ENCODE measurements at places on chromosomes 5 and 9.

- DNase-seq: no peak
Measured at GRCh38 chr9:104778802-104779201, 14.9 kb downstream of the NIPSNAP3B start.

DNA sequence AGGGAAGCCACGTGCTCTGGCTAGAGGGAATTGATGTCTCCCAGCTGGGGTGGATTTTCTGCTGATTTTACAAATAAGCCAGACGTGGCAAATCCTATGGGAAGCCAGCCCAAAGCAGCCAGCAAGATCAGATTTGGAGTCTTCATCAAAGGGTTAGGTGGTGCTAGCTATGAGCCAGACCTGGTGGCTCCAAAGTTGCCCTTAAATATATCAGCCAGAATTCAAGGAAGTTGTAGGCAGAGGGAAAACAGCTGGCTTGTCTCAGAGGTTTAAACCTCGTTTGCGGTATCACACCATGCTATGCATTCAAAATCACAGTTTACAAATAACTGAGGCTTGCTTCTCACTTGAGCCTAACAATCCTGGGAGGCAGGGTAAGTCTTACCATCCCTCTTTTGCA is 313.2 kb downstream of the MLLT3 start:
- no peak for DNase-seq

GRCh38 chr5:101943784-101944183 is 352.3 kb downstream of the SLCO4C1 start:
- no peak for DNase-seq

- no peak for DNase-seq
Measured at GRCh38 chr9:135139366-135139959, 52.0 kb downstream of the OLFM1 start.

- no peak for DNase-seq
Measured at GRCh38 chr9:70539001-70539400, 124.5 kb upstream of the KLF9 start.

DNA sequence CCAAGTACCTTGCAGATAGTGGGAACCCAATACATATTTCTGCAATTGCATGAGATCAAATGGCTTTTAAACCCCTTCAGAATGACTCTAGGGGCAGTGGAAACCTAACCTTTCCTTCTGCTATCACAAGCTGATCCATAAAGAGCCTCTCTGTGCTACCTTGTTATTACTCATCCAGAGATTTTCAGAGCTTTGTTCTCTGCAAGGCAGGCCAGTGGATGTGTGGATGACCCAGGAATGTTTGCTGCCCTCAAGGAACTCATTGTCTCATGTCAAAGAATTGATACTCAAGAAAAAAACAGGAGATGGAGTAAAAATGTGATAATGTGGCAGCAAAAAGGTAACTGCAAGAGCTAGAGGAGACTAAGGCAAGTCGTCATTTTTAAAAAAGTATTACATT is 164.1 kb downstream of the HMHB1 start:
- no peak for DNase-seq

GRCh38 chr5:39794513-39795210 is 369.9 kb upstream of the DAB2 start:
- DNase-seq: no peak

GRCh38 chr5:140038373-140038957 is 4.6 kb downstream of the NRG2 start:
- no peak for DNase-seq

DNA sequence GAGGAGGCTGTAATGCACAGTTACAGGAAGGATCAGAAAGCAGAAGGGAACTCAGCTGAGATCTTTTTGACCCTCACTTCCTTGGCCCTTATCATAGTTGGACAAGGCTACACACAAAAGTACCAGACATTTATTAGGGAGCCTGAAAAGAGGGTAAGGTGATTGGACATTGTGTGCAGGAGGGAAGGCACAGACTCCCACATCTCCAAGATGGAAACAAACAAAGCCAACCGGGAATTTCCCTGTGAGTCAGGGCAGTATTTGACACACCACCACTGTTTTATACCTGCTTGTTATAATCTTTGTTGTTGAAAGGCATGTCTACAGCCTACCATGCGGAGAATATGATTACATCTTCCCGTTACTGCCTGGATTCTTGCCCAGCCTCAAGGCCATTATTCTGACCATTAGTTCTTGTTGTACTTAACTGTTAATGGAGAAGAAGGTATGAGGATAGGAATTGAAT is 3.0 kb upstream of the CCNG1 start:
- no peak for DNase-seq

GRCh38 chr5:149745212-149745942 is 15.3 kb downstream of the PPARGC1B start:
- DNase-seq: no peak

DNA sequence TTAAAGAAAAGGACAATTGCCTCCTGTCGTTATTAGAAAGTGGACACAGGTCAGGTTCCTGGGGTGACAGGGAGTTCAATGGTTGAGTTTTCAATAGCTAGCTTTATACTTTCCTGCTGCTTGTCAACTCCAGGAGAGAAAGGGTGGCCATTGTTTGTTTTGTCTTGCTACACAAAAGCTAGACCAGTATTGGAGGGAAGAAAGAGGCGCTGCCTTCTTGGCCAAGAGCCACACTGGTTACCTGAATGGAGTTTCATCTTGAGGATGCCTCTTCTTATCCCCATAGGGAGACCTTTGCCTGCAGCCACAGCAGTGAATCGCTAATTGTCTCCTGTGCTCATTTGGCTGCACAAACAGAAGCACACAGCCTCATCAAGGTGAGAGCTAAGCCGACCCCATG is 279.4 kb upstream of the GRIA1 start:
- DNase-seq: no peak

- DNase-seq: no peak
Measured at GRCh38 chr9:106019039-106019680, 324.8 kb downstream of the TMEM38B start.

DNA sequence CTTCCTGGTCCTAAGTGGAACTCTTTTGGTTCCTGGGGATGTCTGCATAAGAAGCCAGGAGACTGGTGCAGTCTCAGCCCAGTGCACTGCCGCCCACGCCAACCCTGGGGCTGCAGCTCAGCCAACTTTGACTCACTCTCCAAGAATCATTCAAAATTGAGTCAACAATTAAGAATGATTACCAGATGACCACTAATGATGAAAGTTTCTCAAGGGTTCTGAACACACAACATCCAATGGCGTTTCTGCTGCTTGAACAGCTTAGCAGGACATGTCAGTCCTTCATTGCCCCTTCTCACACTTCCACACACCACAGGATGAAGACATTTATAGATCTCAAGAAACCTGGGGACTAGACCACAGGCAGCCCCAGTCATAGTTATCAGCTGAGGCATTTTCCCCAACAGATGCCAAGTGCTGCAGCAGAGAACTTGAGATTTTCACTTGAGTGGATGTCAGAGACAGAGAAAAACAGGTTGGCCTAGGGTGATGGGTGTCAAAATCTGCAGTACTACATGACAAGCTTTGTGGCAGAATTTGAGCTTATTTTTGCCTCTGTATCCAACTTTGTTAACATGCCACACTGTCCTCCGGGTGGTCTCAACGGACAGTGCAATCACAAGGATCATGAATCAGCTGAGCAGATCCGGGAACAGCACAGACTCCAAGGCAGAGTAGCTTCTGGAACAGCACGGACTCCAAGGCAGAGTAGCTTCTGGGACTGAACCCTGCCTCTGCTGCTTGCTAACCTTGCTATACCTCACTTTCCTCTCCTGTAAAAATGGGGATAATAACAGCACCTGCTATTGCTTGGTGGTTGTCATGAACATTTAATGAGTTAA is 356.1 kb downstream of the SPOCK1 start:
- no peak for DNase-seq

DNA sequence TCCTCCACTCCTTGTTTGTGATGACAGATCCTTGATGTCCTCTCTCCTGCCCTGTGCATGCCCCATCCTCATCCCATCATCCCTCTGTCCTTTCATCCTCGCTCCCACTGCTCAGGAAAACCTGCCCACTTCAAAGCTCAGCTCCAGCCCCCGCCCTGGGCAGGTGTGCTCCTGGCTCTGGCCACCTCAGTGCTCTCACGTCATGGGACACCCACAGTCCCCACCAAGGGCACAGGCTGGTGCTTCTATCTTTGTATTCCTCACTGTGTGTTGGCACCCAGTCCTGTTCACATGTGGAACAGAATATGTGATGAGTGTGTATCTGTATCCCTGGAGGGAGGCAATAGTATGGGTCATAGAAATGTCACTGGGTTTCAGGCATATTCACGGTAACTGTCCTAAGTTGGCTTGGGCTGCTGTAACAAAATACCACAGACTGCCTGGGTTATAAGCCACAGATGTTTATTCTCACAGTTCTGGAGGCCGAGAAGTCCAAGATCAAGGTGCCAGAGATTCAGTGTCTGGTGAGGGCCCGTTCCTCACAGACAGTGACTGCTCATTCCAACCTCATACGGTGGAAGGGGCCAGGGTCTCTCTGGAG is 13.5 kb downstream of the GFPT2 start:
- no peak for DNase-seq

GRCh38 chr9:121972501-121972981 is 120.6 kb downstream of the TTLL11 start:
- no peak for DNase-seq

DNA sequence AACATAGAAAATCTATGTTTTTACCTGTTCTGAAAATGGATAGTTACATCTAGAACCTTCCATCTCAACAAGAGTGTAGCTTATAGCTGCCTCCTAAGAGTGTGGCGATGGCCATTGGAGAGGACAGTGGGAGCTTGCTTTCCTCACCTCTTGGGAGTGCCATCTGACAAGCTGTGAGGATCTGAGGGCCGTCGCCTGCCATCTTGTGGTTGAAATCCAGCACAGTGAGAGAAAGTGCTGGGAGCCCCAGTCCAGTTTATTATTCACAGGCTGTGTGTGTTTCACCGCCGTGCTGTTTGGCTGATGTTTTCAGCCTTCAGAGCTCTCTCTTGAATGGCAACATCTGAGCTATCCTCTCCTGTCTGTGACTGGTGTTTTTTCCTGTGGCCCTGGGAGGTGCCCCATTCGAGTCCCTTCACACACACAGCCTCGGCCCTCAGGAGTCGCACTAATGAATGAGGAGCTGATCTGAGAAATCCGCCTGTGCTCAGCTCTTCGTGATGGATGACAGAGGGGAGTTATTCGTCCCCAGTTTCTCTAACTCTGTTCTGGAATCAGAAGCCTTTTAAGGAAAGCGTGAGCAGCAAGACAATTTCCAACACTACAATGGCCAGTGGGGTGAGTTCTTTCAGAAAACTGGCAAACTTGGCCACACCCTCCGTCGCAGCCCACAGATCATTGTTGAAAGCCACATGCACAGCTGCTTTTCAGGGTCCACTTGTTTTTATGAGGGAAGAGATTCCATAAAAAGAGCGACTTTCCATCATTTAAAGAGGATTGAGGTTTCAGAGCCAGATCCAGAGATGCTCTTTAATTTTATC is 170.3 kb downstream of the PDZD2 start:
- no peak for DNase-seq

GRCh38 chr5:76691467-76692273 is 24.3 kb upstream of the F2R start:
- no peak for DNase-seq

DNA sequence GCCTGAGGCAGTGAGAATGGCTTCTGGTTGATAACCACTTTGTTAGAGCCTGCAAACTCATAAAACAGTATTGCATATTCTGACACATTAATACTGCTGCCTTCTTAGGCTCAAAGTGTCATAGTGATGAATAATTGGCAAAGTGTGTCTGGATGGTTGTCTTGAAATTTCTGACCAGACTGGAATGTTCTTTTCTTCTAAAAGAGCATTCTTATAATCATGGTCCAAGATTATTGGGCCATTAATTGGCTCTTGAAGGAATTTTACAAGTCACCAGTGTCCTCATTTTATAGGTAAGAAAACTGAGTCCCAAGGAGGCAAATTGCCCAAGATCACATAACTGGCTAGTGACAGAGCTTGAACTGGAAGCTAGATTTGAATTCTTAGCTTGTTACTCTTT is 111.7 kb downstream of the PCSK1 start:
- DNase-seq: no peak

- DNase-seq: no peak
Measured at GRCh38 chr5:14465116-14465515, 116.5 kb upstream of the OTULINL start.

DNA sequence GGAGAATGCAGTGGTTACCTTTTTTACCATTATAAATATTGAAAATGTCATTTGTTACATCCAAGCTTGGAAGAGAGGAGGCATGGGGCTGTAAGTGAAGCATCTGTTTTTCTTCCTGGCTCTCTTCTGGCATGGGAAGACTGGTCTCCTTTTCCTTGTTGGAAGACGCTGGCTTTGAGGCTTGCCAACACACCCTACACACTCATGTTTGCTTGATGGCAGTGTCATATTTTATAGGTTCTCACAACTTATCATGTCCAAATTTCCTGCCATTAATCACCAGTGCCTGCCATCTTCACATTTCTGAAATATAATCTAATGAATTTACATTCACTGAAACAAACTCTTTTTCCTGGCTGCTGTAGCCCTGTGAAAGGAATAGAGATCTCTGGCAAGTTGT is 252.9 kb downstream of the MAN2A1 start:
- DNase-seq: no peak

GRCh38 chr5:142287096-142287972 is 37.5 kb downstream of the SPRY4 start:
- DNase-seq: no peak

DNA sequence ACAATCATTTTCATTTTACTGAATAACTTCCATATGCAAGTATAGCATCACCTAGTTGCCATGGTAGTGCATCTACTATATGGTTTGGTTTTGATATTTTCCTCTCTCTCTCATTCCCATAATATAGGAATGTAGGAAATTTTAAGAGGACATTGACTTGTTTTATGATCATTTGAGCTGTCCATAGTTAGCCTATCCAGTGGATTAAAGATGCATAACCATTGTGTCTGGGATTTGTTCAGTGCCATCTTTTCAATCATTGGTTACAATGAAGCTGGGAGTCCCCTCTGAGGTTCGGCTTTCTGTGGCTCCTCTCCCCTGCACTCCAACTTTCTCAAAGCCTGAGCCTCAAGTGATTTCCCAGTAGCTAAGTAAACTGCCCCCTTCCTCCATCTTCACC is 458.5 kb downstream of the RAB3C start:
- no peak for DNase-seq

DNA sequence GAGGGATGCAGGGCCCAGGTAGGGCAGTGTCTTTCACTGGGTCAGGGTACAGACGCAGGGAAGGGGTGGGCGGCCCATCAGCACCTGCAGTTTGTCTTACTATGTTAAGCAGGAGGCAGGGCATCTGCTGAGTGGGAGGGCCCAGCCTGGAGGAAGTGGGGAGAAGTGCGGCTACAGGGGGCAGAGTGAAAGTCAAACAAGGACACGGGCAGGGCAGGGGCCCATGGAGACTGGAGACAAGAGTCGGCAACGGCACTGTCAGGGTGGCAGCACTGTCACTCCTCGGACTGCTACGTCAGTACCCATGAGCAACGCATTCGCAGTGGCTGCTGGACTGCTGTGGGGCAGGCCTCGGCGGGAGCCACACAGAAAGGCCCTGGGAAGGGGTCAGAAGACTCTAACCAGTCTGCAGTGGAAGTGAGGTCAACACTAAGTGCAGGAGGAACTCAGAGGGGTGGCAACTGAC is 19.7 kb downstream of the CAMSAP1 start:
- DNase-seq: no peak

- DNase-seq: no peak
Measured at GRCh38 chr5:76221311-76221710, 138.1 kb downstream of the SV2C start.

- no peak for DNase-seq
Measured at GRCh38 chr9:123120131-123120530, 86.7 kb downstream of the GPR21 start.

Measured in activated CD8-positive, alpha-beta memory T cell treated with anti-CD3 and anti-CD28 coated beads for 48 hours (primary cell).